ENCODE measurements at places on chromosomes 3 and 15. TPM values are rescaled to one million over a fixed set of nuclear protein-coding genes. Genes with fewer than 3 reads are reported as not detected.

GTF2A2 gene
- total RNA-seq: 138 TPM

TMCO5A gene
- total RNA-seq: not detected

VIPR1 gene
- 3.4 TPM for total RNA-seq

RASGRP1 gene
- 116 TPM for total RNA-seq

CCR9 gene
- total RNA-seq: not detected

TM6SF1 gene
- total RNA-seq: 5.1 TPM
